ENCODE measurements at places on chromosomes 7 and 10.

DNA sequence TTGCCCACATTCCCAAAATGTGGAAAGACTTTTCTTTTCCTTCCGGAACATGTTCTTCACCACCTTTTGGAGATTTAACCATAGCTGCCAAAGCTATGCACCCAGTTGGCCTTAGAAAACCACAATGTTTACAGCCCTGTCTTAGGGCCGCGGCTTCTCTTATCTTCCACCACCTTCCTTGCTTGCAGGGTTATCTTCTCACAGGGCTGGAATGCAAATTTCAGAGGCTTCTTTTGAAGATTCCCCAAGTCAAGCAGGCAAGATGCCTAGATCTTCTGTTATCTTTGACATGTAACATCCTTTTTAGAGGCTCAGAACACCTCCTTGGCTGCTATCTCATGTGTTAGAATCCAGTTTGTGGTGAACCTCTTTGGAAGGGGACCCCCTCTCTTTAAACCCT, 11.1 kb downstream of the KCTD7 start:
- no peak for DNase-seq

- DNase-seq: no peak
Measured at GRCh38 chr10:34024282-34024681, 689.8 kb upstream of the NRP1 start.

GRCh38 chr7:133699386-133699785, 427.8 kb upstream of the LRGUK start:
- no peak for DNase-seq

DNA sequence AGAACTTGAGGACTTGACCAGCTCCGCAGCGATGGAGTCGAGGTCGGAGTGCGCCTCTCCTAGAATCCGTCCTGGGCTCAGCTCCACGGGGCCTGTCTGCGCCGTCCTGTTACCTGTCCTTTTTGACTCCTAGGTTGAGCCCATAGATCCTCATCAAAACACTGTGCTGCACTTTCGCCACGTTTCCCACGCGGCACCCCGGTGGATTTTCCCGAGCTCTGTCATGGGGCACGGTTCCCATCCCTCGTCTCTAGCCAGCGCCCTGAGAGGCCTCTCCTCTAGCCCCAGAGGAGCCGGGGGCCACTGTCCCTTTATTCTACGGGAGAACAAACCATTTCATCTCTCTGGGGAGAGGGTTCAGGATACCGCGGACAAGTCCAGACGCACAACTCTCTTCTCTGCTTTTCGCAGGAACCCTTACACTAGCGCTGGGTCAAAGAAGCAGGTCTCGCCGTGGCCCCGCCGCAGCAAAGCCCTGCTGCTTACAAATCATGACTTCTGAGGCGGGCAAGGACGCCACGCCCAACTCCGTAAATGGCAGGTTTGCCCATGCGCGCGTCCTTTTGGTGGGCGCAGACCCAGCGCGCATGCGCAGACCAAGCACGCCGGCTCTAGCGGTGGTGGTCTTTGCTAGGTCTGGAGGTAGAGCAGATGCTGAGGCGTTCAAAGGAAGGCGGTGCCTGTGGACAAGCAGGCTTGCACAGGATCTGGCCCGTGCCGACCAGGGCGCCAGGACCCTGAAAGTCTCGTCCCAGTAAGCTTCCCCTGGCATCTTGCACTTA, 10.3 kb upstream of the ANKRD7 start:
- peak; percentile 60 for DNase-seq

- DNase-seq: no peak
Measured at GRCh38 chr7:25968205-25968993, 183.6 kb upstream of the NFE2L3 start.

GRCh38 chr10:133481657-133482056, 27.9 kb downstream of the SCART1 start:
- no peak for DNase-seq

Data from stimulated activated CD8-positive, alpha-beta memory T cell treated with anti-CD3 and anti-CD28 coated beads, Interleukin-4, amount 100 ng/mL, for 1 hour (primary cell).